ENCODE measurements at places on chromosomes 7 and 10.

GRCh38 chr7:43653466-43653865 lies 70.6 kb downstream of the STK17A start:
- H3K27me3 ChIP-seq: no peaks in the 10 kb centered on the region
- DNase-seq: no peak
- H3K4me1 ChIP-seq: peaks cover 67% of the 10 kb centered on the region
- no peaks in the 10 kb centered on the region for H3K36me3 ChIP-seq

DNA sequence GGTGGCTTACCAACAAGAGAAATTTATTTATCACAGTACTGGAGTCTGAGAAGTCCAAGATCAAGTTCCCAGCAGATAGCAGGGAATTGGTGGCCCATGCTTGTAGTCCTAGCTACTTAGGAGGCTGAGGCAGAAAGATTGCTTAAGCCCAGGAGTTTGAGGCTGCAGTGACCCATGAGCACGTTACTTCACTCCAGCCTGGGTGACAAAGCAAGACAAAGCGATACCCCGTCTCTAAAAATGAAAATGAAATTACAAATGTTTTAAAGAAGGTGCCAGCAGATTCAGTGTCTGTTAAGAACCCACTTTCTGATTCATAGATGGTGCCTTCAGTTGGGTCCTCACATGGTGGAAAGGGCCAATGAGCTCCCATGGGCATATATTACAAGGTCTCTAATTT lies 20.6 kb upstream of the ARHGAP12 start:
- no peak overlapping the region for H3K27ac ChIP-seq
- H3K4me1 ChIP-seq: no peaks in the 10 kb centered on the region
- no peaks in the 10 kb centered on the region for H3K27me3 ChIP-seq
- no peaks in the 10 kb centered on the region for H3K36me3 ChIP-seq
- DNase-seq: no peak

DNA sequence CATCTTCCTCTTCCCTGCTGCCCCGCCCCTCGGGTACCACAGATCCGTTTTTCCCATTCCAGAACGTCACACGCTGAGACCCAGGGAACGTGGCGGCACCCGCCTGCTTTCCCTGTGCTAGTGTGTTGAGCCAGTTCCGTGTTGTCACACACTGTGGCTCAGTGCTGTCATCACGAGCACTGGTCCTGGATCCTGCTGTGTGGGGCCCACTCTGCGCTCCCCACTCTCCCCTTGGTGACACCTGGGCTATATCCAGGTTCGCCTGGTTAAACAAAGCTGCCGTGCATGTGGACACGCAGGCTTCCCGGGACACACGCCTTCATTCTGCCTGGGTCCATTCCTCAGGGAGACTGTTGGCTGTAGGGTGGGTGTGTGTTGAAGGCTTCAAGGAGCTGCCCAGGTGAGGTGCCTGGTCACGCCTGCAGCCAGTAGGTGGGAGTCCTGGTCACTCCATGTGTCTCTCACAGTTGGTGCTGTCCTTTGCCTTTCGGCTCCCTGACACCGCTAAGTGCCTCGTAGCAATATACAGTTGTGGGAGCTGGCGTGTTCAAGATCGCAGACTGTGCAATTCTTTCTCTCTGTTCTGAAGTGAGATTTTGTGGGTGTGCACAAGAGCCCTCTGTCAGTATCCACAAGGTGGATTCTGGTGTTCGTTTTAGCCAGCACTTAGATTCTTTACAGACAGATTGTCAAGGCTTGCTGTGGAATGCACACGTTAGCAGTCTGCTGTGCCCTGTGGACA lies 88.6 kb downstream of the INPP5A start:
- no peak overlapping the region for H3K27ac ChIP-seq
- no peaks in the 10 kb centered on the region for H3K27me3 ChIP-seq
- no peak for DNase-seq
- peaks cover 9% of the 10 kb centered on the region for H3K4me1 ChIP-seq

DNA sequence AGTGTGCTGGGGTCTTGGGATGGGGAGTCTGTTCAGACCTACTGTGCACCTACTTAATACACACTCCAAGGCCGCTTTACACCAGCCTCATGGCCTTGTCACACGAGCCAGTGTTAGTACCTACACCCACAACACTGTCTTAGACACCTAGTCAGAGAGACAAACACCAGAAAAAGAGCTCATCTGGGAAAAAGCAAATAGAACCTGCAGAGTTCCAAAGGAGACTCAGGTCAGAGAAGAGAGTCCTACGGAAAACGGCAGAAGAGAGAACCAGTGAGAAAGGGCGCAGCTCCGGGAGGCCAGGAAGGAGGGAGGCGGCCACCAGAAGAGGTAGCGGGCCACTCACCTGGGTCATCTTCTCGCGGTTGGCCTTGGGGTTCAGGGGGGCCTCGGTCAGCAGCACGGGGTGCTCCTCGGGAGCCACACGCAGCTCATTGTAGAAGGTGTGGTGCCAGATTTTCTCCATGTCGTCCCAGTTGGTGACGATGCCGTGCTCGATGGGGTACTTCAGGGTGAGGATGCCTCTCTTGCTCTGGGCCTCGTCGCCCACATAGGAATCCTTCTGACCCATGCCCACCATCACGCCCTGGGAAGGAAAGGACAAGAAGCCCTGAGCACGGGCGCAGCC lies 105.3 kb upstream of the TNRC18 start:
- peaks cover 36% of the 10 kb centered on the region for H3K4me1 ChIP-seq
- H3K27ac ChIP-seq: peak overlapping the region; percentile 69
- no peak for DNase-seq
- no peaks in the 10 kb centered on the region for H3K27me3 ChIP-seq
- peak overlapping the region; percentile 78 for H3K4me3 ChIP-seq

- no peaks in the 10 kb centered on the region for H3K27me3 ChIP-seq
These were observed 68.6 kb upstream of the SYPL1 start for GRCh38 chr7:106180721-106181120.

GRCh38 chr7:102182016-102182415 lies 104.7 kb upstream of the SH2B2 start:
- no peaks in the 10 kb centered on the region for H3K27me3 ChIP-seq
- no peaks in the 10 kb centered on the region for H3K4me1 ChIP-seq
- H3K36me3 ChIP-seq: peaks cover 17% of the 10 kb centered on the region
- H3K4me3 ChIP-seq: no peak overlapping the region
- H3K27ac ChIP-seq: no peak overlapping the region
- DNase-seq: no peak

GRCh38 chr7:83732305-83732704 lies 83.4 kb upstream of the SEMA3E start:
- H3K27me3 ChIP-seq: no peaks in the 10 kb centered on the region
- no peak for DNase-seq
- no peaks in the 10 kb centered on the region for H3K4me1 ChIP-seq
- H3K4me3 ChIP-seq: no peak overlapping the region
